ENCODE measurements at places on chromosomes 11 and 22.

GRCh38 chr11:64246871-64247728 lies at the start of gene PPP1R14B:
Gene PPP1R14B, minus strand, starts transcription at chr11:64246943. Its CDS starts 270 bp downstream, at chr11:64246673.
- DNase-seq = peak; percentile 77

DNA sequence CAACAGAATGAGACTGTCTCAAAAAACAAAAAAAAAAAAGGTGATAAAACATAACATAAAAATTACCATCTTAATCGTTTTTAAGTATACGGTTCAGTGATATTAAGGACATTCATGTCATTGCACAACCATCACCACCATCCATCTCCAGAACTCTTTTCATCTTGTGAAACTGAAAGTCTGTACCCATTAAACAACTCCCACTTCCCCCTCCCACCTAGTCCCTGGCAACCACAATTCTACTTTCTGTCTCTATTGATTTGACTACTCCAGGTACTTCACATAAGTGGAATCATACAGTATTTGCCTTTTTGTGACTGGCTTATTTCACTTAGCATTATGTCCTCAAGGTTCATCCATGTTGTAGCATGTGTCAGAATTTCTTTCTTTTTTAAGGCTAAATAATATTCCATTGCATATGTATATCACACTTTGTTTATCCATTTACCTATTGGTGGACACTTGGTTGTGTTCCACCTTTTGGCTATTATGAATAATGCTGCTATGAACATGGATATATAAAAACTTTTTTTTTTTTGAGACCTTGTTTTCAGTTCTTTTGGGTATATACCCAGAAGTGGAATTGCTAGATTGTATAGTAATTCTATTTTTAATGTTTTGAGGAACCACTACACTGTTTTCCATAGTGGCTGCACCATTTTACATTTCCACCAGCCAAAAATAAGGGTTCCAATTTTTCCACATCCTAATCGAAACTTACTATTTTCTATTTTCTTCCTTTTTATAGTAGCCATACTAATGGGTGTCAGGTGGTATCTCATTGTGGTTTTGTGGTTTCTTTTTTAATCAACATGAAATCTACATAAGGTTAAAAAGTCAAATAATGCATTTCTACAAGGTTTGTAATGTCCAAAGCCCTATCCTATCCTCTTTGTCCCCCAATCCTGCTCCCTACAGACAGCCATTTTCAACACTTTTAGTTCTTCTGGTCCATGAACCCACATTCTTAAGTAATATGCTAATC lies 23.4 kb upstream of the PIK3C2A start:
- no peak for DNase-seq

DNA sequence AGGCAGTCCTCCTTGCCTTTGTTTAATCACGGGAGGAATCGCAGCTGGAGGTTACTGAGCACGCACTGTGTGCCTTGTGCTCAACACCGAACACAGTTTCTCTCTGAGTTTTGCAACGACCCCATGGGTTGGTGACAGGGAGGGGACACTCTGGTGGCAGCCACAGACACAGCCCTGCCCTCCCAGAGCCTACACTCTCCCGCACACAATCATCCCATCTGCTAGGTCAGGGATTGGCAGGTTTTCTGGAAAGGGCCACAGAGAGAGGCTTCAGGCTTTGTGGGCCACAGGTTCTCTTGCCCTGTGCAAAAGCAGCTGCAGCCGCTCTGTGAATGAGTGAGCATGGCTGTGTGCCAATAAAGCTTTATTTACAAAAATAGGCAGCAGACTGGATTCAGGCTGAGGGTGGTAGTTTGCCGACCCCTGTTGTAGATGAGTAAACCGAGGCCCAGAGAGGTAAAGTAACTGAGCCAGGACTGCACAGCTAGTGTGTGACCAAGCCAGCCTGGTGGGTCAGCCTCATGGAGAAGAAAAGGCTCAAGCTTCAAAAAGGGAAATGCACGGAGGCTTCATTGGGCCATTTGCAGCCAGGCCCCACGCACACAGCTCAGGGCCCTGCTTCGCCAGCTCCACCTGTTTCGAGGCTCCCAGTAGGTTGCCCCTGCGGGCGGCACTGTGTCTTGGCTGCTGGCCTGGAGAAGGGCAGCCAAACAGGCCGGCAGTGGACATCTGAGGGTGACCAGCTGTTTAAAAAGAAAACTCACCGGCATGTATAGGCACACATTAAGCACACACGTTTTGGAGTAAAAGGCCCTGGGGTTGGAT lies 16.3 kb downstream of the LTO1 start:
- no peak for DNase-seq

- no peak for DNase-seq
Measured at GRCh38 chr11:78851878-78852586, 277.4 kb upstream of the NARS2 start.

GRCh38 chr11:133660202-133660568 lies 127.9 kb upstream of the OPCML start:
- DNase-seq = no peak

- peak; percentile 14 for DNase-seq
Measured at GRCh38 chr11:65452806-65453490, 30.4 kb downstream of the NEAT1 start.
